ENCODE measurements at places on chromosomes 16 and 17.

DNA sequence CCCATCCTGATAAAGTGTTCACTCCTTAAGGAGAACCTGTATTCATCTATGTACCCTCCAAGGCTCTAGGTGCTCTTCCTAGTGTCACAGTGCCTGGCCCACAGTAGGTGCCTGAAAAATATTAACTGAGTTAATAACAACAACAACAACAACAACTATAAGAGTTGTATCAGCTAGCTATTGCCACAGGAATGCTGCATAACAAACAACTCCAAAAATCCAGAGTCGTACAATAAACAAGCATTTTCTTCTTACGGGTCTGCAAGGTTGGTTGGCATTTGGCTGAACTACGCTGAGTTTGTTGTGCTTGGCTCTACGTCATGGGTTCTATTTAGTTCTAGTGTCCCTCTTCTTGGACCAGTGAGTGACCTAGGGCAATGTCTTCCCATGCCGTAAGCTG is 29.2 kb downstream of the TMC5 start:
- no peaks in the 10 kb centered on the region for H3K27me3 ChIP-seq
- no peak overlapping the region for H3K4me3 ChIP-seq
- H3K4me1 ChIP-seq: no peaks in the 10 kb centered on the region
- H3K27ac ChIP-seq: no peak overlapping the region
- H3K36me3 ChIP-seq: no peaks in the 10 kb centered on the region

DNA sequence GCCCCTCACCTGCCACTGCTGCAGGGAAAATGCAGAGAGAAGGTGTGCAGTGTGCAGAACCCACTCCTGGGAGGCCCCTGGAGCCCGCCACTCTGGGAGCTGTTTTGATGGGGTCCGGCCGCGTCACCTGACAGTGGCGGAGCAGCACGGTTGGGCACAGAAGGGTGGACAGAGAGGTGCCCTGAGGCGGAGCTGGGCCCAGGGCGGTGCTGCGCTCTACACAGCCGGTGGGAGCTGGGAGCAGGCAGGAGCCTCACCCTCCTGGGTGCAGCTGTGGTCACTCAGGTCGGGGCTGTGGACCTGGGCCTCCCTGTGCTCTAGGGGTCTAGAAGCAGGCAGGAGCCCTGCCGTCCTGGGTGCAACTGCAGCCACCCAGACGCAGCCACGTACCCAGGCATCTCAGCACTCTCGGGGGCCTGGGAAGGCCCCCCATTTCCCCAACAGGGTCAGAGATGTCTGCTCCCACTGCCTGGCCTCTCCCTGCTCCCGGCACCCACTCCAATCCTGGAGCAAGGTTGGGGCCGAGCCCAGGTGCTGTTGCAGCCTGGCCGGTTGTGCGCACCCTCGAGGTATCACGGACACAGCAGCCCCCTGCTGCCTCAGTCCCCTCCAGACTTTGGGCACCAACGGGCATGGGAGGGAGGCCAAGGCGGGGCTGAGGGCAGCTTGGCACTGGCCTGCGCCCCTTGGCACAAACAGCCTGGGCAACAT is 304.4 kb upstream of the AXIN2 start:
- no peaks in the 10 kb centered on the region for H3K36me3 ChIP-seq
- no peaks in the 10 kb centered on the region for H3K27me3 ChIP-seq
- no peak overlapping the region for H3K4me3 ChIP-seq
- H3K27ac ChIP-seq: no peak overlapping the region
- DNase-seq: peak; percentile 63

DNA sequence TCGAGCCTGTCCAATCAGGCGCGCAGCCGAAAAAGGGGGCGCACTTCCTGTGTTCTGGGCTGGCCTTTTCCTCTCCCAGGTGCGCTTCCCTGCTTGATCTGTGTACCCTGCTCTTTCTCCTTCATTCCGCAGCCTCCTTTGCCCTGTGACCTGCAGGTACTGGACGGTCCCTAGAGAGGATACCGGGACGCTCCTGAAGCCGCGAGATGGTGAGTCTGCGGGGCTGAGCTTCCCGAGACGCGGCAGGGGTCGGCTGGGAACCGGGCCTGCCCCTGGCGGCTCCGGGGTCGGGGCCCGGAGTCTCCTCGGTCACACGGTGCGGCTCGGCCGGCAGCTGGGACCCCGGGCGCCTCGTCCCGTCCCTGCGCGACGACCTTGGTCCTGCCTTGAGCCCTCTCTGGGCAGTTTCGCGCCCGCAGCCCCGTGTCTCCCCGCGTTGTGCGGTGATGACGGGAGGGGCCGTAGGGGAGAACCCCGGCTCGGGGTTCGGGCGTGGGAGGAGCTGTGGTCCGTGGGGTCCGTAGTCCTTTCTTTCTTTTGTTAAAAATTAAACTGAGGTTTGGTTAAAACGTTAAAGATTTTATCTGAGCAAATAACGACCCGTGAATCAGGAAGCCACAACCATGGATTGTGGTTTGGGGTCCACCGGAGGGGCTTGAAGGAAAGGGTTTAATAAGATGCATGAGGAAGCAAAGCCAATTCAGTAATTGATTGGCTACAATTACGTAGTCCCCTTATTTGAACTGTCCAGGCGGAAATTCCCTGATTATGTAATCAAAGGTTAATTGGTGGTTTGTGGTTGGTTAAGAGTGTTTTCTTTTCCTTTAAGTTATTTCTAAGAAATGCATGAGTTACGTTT is 172.8 kb upstream of the ZNF267 start:
- H3K27me3 ChIP-seq: no peaks in the 10 kb centered on the region
- H3K36me3 ChIP-seq: peaks cover 8% of the 10 kb centered on the region
- peak; percentile 94 for DNase-seq
- H3K27ac ChIP-seq: peak overlapping the region; percentile 81
- peaks cover 23% of the 10 kb centered on the region for H3K4me1 ChIP-seq

GRCh38 chr16:15545544-15545943 is 97.4 kb downstream of the MARF1 start:
- H3K4me3 ChIP-seq: no peak overlapping the region
- no peaks in the 10 kb centered on the region for H3K36me3 ChIP-seq
- H3K27ac ChIP-seq: no peak overlapping the region
- H3K4me1 ChIP-seq: no peaks in the 10 kb centered on the region
- DNase-seq: no peak
- H3K27me3 ChIP-seq: no peaks in the 10 kb centered on the region

DNA sequence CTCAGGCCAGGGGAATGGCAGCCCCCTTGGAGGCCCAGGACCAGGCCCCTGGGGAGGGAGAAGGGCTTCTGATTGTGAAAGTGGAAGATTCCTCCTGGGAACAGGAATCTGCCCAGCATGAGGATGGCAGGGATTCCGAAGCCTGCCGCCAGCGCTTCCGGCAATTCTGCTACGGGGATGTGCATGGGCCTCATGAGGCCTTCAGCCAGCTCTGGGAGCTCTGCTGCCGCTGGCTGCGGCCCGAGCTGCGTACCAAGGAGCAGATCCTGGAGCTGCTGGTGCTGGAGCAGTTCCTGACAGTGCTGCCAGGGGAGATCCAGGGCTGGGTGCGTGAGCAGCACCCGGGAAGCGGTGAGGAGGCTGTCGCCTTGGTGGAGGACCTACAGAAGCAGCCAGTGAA is 2.4 kb downstream of the ZNF213 start:
- H3K27ac ChIP-seq: no peak overlapping the region
- peaks cover 26% of the 10 kb centered on the region for H3K4me1 ChIP-seq
- H3K4me3 ChIP-seq: no peak overlapping the region
- H3K36me3 ChIP-seq: peaks cover 3% of the 10 kb centered on the region

DNA sequence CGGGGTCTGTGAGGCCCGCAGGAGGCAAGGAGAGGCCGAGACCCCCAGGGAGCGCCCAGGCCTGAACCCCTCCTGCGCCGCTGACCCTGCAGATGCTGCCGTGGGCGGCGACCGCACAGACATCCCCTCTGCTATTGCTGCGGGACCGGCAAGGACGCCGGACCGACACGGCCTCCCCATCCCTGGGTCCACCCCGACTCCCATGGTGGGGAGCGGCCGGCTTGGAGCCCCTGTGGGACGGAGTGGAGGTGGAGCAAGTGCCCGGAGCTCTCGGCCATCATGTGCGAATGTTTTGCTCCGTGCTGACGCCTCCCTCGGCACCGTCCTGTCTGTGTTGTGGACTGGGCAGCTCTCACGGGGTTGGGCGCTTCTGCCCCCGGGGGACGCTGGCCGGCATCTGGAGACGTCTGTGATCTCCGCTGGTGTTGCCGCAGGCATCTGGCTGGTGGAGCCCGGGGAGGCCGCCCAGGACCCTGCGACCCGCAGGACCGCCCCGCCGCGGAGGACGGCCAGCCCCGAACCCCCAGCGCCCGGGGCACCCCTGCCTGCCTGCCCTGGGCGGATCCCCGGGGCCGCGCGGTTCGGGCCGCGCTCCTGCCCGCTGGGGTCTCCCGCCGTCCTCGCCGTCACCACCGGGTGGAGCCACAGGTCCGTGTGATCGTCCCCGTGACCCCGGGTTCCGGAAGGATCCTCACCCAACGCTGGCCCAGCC is 12.8 kb upstream of the GNG13 start:
- H3K4me1 ChIP-seq: peaks cover 7% of the 10 kb centered on the region
- no peaks in the 10 kb centered on the region for H3K36me3 ChIP-seq
- no peak overlapping the region for H3K27ac ChIP-seq

GRCh38 chr16:8686879-8687278 is 12.5 kb downstream of the ABAT start:
- DNase-seq: no peak
- no peaks in the 10 kb centered on the region for H3K36me3 ChIP-seq
- H3K27ac ChIP-seq: no peak overlapping the region
- no peaks in the 10 kb centered on the region for H3K4me1 ChIP-seq
- no peaks in the 10 kb centered on the region for H3K27me3 ChIP-seq
- no peak overlapping the region for H3K4me3 ChIP-seq

GRCh38 chr16:88368994-88369393 is 13.8 kb upstream of the ZNF469 start:
- H3K4me1 ChIP-seq: no peaks in the 10 kb centered on the region
- H3K27me3 ChIP-seq: no peaks in the 10 kb centered on the region
- no peak for DNase-seq
- no peak overlapping the region for H3K27ac ChIP-seq

DNA sequence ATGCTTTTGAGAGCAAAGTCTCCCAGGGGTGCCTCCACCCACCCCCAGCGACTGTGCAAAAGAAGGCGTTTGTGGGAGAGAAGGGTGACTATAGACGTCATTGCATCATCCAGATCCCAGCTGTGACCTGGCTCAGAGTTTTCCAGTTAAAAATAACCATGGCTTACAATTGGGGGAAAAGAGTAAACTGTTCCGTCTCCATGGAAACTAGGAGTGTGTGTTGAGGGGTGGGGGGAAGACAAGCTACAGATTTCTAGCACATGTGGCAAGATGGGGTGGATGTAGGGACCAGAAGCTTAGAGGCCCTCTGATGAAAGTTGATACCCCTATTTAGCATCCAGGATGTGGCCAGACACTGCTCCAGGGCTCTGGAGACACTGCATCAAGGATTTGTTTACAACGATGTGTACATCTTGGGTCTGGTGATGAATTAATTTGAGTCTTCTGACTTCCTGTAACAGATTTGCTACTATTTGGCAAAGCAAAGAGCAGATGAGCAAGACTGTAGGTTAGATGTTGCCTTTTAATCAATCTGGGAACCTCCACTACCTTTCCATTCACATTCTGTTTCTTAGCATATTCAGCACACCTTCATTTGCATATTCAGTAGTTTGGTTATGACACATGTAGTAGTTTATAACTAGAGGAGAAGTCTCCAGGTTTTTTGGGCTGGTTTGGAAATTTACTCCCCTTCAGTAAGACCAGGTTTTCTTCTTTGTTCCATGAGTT is 6.2 kb upstream of the DUSP14 start:
- peaks cover 2% of the 10 kb centered on the region for H3K4me1 ChIP-seq
- no peak overlapping the region for H3K27ac ChIP-seq
- no peaks in the 10 kb centered on the region for H3K27me3 ChIP-seq
- DNase-seq: no peak
- no peaks in the 10 kb centered on the region for H3K36me3 ChIP-seq

- H3K4me1 ChIP-seq: peaks cover 77% of the 10 kb centered on the region
- no peak for DNase-seq
- no peaks in the 10 kb centered on the region for H3K27me3 ChIP-seq
- peak overlapping the region; percentile 95 for H3K27ac ChIP-seq
- H3K36me3 ChIP-seq: no peaks in the 10 kb centered on the region
Observed at GRCh38 chr16:68086336-68086841, 1.2 kb downstream of the NFATC3 start.

- no peak for DNase-seq
- H3K36me3 ChIP-seq: peaks cover 15% of the 10 kb centered on the region
- no peak overlapping the region for H3K27ac ChIP-seq
- no peaks in the 10 kb centered on the region for H3K27me3 ChIP-seq
- H3K4me3 ChIP-seq: no peak overlapping the region
Observed at GRCh38 chr17:28706471-28707338, 5.0 kb downstream of the PROCA1 start.

- no peaks in the 10 kb centered on the region for H3K4me1 ChIP-seq
- no peak for DNase-seq
- no peaks in the 10 kb centered on the region for H3K36me3 ChIP-seq
- H3K27me3 ChIP-seq: no peaks in the 10 kb centered on the region
Observed at GRCh38 chr17:72033334-72033733, 87.5 kb upstream of the SOX9 start.

DNA sequence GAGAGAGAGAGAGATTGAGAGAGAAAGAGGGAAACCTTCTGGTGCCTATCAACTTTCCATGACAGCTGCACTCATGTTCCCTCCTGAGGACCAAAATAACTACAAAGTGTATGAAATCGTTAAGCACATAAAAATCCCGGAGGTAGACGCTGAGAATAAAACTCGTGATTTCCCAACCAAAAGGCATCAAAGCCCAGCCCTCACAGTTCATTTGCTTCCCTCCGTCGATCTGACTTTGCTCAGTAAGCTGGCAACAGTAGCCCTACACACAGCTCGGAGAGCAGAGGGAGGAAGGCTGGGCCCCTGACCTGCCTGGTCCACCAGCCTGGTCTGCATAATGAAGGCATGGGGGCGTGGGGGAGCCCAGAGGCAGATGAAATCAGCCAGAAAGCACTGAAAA is 273.9 kb upstream of the ZFHX3 start:
- no peaks in the 10 kb centered on the region for H3K4me1 ChIP-seq
- H3K27ac ChIP-seq: no peak overlapping the region
- H3K36me3 ChIP-seq: no peaks in the 10 kb centered on the region
- H3K27me3 ChIP-seq: no peaks in the 10 kb centered on the region
- H3K4me3 ChIP-seq: no peak overlapping the region

DNA sequence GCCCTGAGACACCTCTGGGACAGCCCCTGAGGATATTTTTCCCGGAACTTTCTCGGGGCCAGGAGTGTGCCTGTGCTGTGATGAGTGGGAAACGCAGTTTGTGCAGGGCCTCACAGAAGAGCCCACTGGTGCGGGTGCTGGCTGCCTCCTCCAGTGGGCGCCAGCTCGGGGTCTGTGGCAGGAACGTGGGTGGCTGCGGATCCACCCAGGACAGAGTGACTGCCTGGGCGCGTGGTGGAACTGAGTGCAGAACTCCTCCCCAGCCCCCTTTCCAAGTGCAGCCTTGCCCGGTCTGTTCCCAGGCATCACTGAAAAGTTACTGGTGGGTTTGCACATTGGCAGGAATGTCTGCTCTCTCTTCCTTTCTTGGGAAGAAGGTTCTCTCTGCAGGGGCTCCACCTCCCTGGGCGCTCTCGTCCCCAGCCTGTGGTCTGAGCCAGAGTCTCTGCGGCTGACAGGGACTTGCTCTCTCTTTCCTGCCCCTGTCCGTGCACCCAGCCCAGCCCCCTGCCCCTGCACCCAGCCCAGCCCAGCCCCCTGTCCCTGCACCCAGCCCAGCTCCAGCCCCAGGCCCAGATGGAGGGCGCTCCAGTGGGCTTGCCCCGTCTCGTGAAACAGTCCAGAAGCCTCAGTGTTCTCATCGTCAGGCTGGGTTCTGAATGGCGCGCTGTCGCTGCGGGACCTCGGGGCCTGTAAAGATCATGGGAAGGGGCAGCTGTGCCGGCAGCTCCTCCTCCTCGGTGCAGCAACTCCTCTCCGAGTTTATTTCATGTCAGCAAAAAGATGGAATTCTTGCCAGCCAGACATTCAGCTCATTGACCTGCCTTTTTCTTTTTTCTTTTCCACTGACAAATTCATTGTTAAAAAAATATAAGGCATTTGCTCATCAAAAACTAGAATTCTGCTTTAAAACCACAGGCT is 117.5 kb downstream of the BANP start:
- H3K4me1 ChIP-seq: no peaks in the 10 kb centered on the region
- no peak overlapping the region for H3K4me3 ChIP-seq
- H3K36me3 ChIP-seq: peaks cover 35% of the 10 kb centered on the region
- no peaks in the 10 kb centered on the region for H3K27me3 ChIP-seq
- no peak for DNase-seq

All from upper lobe of left lung (tissue), 6 donors.